HFFc6 (cell line): ENCODE measurements at places on chromosomes 4 and X.

GRCh38 chr4:184248216-184248615 is 30.5 kb upstream of the ENPP6 start:
- DNase-seq, result no peak

- DNase-seq, result peak; percentile 84
Measured at GRCh38 chr4:17103231-17103630, 204.8 kb upstream of the LDB2 start.

DNA sequence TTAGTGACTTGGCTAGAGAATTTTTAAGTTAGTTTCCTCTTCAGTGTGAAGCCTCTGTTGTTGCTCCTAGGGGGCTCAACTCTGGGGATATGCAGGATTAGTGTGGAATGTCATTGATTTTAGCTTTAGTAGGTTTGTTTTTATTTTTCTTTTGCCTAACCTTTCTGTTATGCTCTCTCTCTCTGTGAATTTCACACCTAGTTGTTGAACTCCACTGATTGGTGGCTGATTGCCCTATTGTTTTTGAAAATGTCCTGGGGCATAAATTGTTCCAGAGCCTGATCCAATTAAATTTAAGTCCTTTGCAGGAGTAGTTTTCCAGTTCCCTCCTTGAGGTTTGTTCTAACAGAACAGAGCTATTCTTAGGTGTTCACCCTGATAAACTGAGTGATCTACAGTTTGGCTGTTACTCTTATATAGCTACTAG is 393.3 kb upstream of the CTSO start:
- no peak for DNase-seq

- DNase-seq, result peak; percentile 31
Measured at GRCh38 chr4:155543126-155543765, 123.4 kb upstream of the GUCY1A1 start.

GRCh38 chrX:48715072-48715471 is 18.5 kb downstream of the SUV39H1 start:
- DNase-seq, result no peak

DNA sequence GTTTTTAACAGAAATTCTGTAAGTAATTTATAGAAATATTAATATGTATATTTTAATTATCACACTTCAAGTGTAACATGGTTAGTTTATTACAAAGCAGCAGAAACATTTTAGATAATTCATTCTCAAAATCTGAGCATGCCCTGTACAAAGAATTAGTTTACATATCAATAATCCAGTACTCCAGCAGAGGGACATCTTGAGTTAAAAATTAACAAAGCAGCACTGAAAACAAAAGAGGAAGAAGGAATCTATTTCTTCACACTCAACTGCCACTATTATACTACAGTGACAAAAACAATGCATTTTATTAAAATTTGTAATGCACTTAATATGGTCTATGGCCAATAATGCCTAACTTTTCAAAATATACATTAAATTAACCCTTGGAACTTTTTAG is 179.1 kb upstream of the KLHL4 start:
- peak; percentile 0 for DNase-seq

DNA sequence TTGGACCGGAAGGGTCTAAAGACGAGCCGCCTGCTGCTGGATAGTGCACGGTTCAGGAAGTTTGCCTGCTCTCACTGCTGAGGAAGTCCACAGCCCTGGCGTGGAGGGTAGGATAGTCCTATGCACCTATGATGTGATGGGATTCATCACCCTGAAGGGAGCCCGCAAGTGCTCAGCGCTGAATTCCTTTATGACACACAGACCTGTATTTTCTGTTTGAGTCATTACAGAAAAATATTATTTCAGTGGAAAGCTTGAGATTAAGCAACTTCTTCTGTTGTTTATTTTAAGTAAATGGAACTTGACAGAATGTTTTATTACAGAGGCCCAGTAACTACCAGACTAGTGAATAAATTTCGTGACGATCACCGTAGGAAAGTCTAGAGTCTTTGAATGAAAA is 123.2 kb downstream of the TRIML1 start:
- no peak for DNase-seq
